ENCODE measurements at places on chromosomes 13 and 19.

DNA sequence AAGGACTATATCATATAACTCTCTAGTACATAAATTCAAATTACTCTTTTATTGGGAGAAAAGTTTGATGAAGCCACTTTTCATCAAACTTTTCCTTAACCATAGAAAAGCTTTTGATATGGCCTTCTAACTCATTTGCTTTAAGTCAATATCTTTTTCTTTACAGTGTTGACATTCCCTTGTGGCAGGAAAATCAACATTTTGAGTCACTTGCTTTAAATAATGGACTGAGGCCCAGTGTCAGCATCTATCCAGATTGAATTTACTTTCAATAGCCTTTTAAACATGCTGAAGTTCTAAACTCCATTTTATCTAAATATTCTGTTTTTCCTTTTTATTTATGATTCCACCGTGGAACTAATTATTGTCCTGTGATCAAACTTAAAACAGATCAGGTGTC is 62.7 kb downstream of the PCDH9 start:
- DNase-seq: no peak

DNA sequence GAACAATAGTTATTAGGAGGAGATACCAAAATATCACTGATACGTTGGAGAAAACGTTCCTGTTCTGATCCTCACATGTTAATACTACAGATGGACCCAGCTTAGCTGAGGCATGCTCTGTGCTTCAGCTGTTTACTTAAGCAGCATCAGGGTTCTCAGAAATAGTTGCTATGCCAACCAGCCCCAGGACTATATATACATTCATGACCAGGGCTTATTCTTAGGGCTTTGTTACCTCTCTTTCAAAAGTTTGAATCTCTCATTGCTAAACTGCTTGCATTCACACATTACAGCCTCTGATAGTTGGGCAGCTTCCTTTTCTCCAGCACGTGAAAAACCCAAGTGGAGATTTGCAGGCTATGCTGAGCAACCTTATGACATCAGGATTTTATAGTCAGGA is 800.4 kb downstream of the DIAPH3 start:
- no peak for DNase-seq

- DNase-seq: no peak
Observed at GRCh38 chr19:14580623-14581237, 2.2 kb upstream of the CLEC17A start.

- peak; percentile 87 for DNase-seq
Observed at GRCh38 chr13:21061029-21061763, at the start of gene LATS2. Gene LATS2, minus strand, starts transcription at chr13:21061586. Its CDS starts 15,560 bp downstream, at chr13:21046026.

- no peak for DNase-seq
Observed at GRCh38 chr13:77423296-77423695, 96.4 kb upstream of the MYCBP2 start.

- no peak for DNase-seq
Observed at GRCh38 chr13:26679411-26680122, 81.0 kb downstream of the GPR12 start.

DNA sequence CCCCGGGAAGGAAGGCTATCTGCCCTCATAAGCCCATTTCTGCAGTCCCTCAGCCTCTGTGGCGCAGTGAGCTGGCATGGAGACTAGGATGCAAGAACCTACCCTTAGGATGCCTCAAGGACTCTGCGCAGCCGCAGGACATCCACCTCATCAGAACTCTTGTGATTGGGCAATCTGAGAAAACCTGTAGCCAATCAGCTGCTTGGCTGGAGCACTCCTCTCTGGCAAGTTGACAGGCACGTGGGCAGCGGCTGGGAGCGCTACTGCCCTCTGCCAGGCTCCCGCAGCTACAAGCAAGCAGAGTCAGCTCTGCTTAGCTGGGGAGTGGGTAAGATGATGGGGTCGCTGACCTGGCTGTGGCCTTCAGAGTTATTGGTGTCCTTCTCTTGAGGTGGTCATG is 1.5 kb upstream of the ECSIT start:
- DNase-seq: peak; percentile 90

GRCh38 chr13:35354285-35354684 is 122.2 kb downstream of the MAB21L1 start:
- DNase-seq: no peak

DNA sequence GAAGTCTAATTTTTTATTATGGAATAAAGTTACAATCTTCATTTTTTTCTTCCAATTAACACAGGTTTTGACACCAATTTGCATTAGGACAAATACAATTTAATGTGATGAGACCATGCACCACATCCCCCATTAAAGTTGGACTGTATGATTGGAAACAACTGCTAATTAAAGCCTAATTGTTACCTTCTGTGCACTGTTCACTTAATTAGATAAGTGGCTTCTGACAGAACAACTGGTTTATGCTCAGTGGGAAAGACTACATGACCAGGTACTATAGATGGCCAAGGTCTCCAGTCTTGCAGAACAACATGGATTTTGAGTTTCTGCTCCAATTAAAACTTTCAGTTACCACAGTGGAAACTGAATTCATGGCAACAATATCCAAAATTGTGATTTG is 198.1 kb downstream of the FGF14 start:
- no peak for DNase-seq

GRCh38 chr13:111925146-111925875 is 141.6 kb upstream of the SOX1 start:
- DNase-seq: no peak
